ENCODE measurements at places on chromosomes 4 and X. TPM values are rescaled to one million over a fixed set of nuclear protein-coding genes. Genes with fewer than 3 reads are reported as not detected.
A peak's percentile ranks its signal among the peaks of the same experiment; 100 is the strongest.

DNA sequence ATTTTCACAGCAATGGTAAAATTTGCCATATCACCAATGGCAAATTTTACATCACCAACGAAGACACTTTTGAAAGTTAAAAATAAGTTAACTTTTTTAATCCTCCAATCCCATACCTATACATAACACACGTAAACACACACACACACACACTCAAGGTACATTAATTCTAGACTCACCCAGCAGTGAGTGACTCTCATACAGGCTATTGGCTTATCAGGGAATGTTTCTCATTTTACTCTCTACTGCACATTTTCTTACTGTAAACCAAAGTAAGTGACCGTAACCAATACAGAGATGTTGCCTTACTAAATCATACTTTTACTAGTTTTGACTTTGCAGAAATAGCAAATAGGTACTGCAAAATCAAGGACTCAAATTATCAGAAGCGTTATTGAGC, 2.3 kb downstream of the VEGFC start:
- H3K36me3 ChIP-seq: no peaks in the 10 kb centered on the region
- no peak for DNase-seq
- peaks cover 45% of the 10 kb centered on the region for H3K27me3 ChIP-seq
- no peak overlapping the region for H3K27ac ChIP-seq
- H3K4me3 ChIP-seq: no peak overlapping the region
- peaks cover 9% of the 10 kb centered on the region for H3K4me1 ChIP-seq

GRCh38 chrX:77436682-77437081, 10.5 kb upstream of the FGF16 start:
- no peak overlapping the region for H3K4me3 ChIP-seq
- no peaks in the 10 kb centered on the region for H3K4me1 ChIP-seq
- no peaks in the 10 kb centered on the region for H3K36me3 ChIP-seq
- no peak overlapping the region for H3K27ac ChIP-seq

GRCh38 chrX:109281483-109282275, 200.2 kb downstream of the GUCY2F start:
- no peak overlapping the region for H3K27ac ChIP-seq
- DNase-seq: peak; percentile 9
- H3K4me1 ChIP-seq: no peaks in the 10 kb centered on the region
- no peaks in the 10 kb centered on the region for H3K27me3 ChIP-seq

DNA sequence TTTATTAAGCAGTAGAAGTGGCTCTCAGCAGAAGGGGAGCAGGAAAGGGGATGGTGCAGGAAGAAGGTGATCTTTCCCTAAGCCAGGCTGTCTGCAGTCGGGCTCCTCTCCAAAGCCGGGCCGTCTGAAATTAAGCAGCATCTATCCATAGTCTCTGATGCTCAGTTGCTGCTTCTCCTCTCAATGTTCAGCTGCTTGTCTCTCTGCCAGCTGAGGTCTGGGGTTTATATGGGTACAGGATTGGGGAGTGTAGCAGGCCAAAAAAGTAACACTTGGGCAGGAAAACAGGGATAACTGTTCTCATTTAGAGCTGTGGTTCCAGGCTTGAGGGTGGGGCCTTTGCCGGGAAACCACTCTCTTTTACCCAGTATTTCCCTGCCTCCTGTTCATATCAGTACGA, 39.2 kb upstream of the CCKAR start:
- H3K4me3 ChIP-seq: no peak overlapping the region
- DNase-seq: no peak
- H3K36me3 ChIP-seq: no peaks in the 10 kb centered on the region
- H3K27ac ChIP-seq: peak overlapping the region; percentile 34
- no peaks in the 10 kb centered on the region for H3K27me3 ChIP-seq

- H3K27ac ChIP-seq: no peak overlapping the region
- H3K4me3 ChIP-seq: no peak overlapping the region
- H3K36me3 ChIP-seq: no peaks in the 10 kb centered on the region
- no peaks in the 10 kb centered on the region for H3K4me1 ChIP-seq
- H3K27me3 ChIP-seq: no peaks in the 10 kb centered on the region
Measured at GRCh38 chrX:150262456-150262855, 100.7 kb upstream of the MAMLD1 start.

DNA sequence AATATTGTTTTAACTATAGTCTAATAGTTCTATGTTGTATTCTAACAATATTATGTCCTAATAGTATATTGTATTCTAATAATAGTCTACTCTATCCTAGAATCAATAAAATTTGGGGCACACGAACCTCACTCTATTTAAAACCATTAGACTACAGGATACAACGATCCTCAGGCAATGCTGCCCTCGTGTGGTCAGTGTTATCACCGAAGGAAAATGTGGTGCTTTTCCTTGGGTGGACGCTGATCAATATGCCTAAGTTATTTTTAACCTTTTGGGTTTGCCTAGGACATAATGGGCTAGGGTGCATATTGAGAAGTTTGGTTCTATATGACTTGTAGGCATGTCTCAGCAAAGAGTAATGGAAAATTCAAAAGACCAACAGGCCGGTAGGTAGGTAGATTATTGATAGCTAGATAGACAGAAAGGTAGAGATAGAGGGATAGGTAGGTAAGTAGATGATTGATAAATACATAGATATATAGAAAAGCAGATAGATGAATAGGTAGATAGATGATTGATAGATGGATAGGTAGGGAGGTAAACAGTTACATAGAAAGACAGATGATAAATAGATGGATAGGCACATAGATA, 75.1 kb downstream of the PRKX start:
- no peaks in the 10 kb centered on the region for H3K4me1 ChIP-seq
- DNase-seq: peak; percentile 44

- no peaks in the 10 kb centered on the region for H3K27me3 ChIP-seq
- no peaks in the 10 kb centered on the region for H3K4me1 ChIP-seq
- H3K27ac ChIP-seq: no peak overlapping the region
- H3K36me3 ChIP-seq: no peaks in the 10 kb centered on the region
- H3K4me3 ChIP-seq: no peak overlapping the region
Measured at GRCh38 chrX:30816079-30816478, 73.0 kb downstream of the TAB3 start.

DNA sequence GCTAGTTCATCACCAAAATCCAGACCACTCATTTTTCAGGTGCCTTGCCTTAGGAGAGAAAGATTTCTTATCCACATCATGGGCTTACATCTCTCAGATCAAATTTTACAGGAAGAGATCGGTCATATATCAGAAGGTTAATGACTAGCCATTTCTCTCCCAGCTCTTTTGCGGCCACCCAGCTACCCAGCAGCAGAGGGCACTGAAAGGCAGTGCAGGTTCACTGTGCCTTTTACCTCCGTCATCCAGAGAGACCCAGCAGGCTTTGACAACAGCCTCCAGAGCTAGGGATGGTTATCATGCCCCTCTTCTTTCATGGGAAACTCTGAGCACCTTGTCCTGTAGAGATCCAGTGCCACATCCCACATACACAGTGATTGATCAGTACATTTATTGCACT, 384.8 kb downstream of the AFF2 start:
- H3K4me1 ChIP-seq: no peaks in the 10 kb centered on the region
- H3K27ac ChIP-seq: no peak overlapping the region
- no peak overlapping the region for H3K4me3 ChIP-seq
- DNase-seq: no peak

DNA sequence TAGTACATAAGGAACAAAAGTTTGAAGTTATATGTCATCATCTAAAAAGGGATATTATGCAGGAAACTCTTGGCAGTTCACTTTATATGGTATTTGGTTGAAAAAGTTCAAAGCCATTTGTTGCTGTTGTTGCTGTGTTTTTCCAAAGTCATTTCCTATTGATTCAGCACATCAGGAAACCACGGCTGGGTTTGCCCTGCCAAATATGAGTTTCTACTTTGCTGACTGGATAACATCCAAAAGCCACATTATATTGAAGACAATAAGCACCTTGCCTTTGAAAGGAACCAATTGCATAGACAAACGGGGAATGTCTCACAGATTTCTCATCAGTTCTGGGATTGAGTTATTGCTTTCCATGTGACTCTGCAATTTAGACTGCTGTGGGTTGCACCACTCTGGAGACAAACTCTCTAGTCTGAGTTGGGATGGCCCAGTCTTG, 206.1 kb downstream of the SLC39A8 start:
- no peak overlapping the region for H3K27ac ChIP-seq
- DNase-seq: no peak
- H3K4me1 ChIP-seq: no peaks in the 10 kb centered on the region

GRCh38 chr4:185219551-185220344, 10.3 kb downstream of the SNX25 start:
- H3K4me1 ChIP-seq: peaks cover 3% of the 10 kb centered on the region
- peak; percentile 70 for DNase-seq
- H3K27ac ChIP-seq: peak overlapping the region; percentile 23
- H3K4me3 ChIP-seq: no peak overlapping the region

- H3K27me3 ChIP-seq: no peaks in the 10 kb centered on the region
- DNase-seq: no peak
- H3K27ac ChIP-seq: no peak overlapping the region
- no peak overlapping the region for H3K4me3 ChIP-seq
- H3K36me3 ChIP-seq: no peaks in the 10 kb centered on the region
Measured at GRCh38 chr4:47413521-47413920, 50.0 kb downstream of the COMMD8 start.

DNA sequence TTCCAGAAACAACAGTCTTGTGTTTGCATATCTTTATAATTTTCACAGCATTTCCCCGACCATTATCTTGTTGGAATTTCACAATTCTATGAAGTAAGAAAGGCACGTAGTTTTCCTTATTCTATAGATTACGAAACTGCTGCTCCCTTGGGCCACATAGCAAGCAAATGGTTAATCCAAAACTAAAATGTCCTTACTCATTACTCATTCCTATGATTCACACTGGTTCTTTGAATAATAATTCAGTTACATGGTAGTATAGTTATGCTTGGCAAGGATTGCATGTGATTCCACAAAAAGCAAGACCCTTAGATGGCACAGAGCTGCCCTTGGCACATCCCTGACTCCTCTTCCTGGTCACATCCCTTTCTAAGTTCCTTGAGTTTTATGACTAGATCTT, 51.2 kb downstream of the OR13H1 start:
- no peaks in the 10 kb centered on the region for H3K27me3 ChIP-seq
- H3K4me1 ChIP-seq: no peaks in the 10 kb centered on the region
- H3K36me3 ChIP-seq: no peaks in the 10 kb centered on the region
- no peak overlapping the region for H3K4me3 ChIP-seq
- H3K27ac ChIP-seq: no peak overlapping the region

GRCh38 chr4:37517326-37517725, 168.8 kb downstream of the RELL1 start:
- no peak overlapping the region for H3K4me3 ChIP-seq
- no peaks in the 10 kb centered on the region for H3K27me3 ChIP-seq
- DNase-seq: no peak
- H3K4me1 ChIP-seq: no peaks in the 10 kb centered on the region
- H3K36me3 ChIP-seq: no peaks in the 10 kb centered on the region

DNA sequence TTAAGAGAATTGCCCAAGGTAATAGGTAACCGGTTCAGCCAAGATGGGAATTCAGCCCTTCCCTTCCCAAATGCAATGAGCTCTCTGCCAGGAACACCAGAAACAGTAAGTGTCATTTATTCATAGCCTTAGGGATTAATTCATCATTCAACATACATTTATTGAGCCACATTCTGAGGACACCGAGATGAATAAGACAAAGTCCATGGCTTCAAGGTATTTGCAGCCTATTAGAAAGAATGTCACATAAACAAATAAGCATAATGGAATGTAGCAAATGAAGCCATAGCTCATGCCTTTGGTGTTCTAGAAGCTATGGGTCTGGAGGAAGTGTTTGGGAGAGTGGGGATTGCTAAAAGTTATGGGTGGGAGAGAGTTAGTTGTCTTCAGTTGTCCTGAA, 6.3 kb upstream of the TAB3 start:
- H3K36me3 ChIP-seq: no peaks in the 10 kb centered on the region
- H3K27me3 ChIP-seq: no peaks in the 10 kb centered on the region
- no peak overlapping the region for H3K4me3 ChIP-seq
- no peaks in the 10 kb centered on the region for H3K4me1 ChIP-seq
- no peak for DNase-seq

- H3K4me1 ChIP-seq: no peaks in the 10 kb centered on the region
- H3K27me3 ChIP-seq: no peaks in the 10 kb centered on the region
- DNase-seq: no peak
- H3K36me3 ChIP-seq: no peaks in the 10 kb centered on the region
- no peak overlapping the region for H3K4me3 ChIP-seq
Measured at GRCh38 chrX:97366237-97366636, 482.5 kb downstream of the RPA4 start.

GRCh38 chr4:152646221-152646620, 33.6 kb downstream of the TMEM154 start:
- no peak overlapping the region for H3K4me3 ChIP-seq
- peaks cover 11% of the 10 kb centered on the region for H3K4me1 ChIP-seq
- DNase-seq: no peak
- no peak overlapping the region for H3K27ac ChIP-seq

FAM9B gene
- total RNA-seq: not detected

SLC25A6 gene
- total RNA-seq: 626 TPM

SNCA gene
- total RNA-seq: 7.8 TPM

SHOX gene
- total RNA-seq: 0.16 TPM

DMD gene
- total RNA-seq: 20.9 TPM

GLOD5 gene
- 4.8 TPM for total RNA-seq

DAPP1 gene
- total RNA-seq: 10.7 TPM

COL4A6 gene
- total RNA-seq: 0.75 TPM

BLOC1S4 gene
- 11.6 TPM for total RNA-seq

Measured in transverse colon (tissue), 4 donors.